ENCODE measurements at places on chromosomes 1 and 21.
A peak's percentile ranks its signal among the peaks of the same experiment; 100 is the strongest.

DNA sequence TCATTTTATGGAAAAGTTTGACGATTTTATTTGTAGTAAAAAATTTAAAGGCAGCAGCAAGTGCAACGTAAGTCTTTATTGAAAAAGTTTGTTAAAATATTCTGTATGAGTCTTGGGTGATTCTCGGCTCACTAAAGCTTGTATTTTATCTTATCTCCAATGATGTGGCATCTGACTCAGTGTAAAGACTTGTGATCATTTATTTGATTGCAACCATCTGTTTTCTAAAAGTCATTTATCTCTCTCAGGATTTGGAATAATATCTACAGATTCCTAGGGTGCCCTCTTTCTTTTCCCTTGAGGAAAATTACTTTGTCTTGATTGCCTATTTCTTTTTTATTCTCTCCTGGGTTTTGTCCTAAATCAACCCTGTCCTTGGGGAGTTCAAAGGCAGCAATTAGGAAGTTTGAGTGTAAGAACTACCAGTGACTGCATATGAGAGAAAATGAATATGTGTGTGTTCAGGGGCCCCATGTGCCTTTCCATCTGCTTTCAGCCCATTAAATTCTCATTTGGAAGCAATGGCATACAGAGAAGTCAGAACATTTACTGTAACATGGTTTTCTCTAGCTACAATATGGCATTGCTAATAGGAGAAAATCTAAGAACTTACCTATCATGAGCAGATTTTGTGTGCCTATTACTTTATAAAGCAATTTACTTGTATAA is 575.0 kb upstream of the CHRM3 start:
- DNase-seq, result no peak

GRCh38 chr1:22473952-22474351 is 22.3 kb downstream of the ZBTB40 start:
- DNase-seq, result peak; percentile 48

- no peak for DNase-seq
Measured at GRCh38 chr1:59063501-59063900, 233.4 kb upstream of the FGGY start.

DNA sequence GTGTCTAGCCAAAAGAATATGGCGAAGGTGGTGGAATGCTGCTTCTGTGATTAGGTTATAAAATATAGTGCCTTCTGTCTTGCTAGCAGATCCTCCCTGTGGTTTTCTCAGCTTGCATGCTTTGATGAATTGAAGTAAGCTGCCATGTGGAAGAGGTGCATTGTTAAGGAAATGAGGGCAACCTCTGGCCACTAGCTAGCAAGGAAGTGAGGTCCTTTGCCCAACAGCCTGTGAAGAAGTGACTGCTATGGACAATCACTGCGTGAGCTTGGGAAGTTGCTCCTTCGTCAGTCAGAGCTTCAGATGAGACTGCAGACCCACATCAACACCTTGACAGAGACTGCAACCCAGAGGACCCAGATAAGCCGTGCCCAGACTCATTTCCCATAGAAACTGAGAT is 109.4 kb downstream of the GIPC2 start:
- DNase-seq, result no peak

GRCh38 chr1:210477328-210477924 is 148.7 kb downstream of the HHAT start:
- DNase-seq, result no peak

DNA sequence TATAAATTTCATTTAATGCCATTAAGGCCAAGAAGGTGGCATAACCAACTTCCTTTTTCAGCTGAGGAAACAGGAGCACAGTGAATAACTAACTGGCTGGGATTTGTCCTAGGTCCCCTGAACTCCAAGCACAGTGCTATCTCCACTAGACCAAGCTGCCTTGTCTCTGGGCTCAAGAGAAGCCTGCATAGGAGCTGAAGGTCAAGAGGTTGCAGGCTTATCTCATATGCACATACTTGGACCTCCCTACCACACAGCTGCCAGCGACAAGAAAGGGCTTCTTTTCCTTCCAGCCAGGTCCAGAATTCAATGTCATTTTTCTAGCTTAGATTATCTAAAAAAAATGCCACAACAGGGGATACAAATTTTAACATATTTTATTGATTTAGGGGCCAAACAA is 27.1 kb downstream of the AK2 start:
- no peak for DNase-seq

GRCh38 chr1:234106032-234106431 is 201.6 kb downstream of the SLC35F3 start:
- DNase-seq, result no peak

DNA sequence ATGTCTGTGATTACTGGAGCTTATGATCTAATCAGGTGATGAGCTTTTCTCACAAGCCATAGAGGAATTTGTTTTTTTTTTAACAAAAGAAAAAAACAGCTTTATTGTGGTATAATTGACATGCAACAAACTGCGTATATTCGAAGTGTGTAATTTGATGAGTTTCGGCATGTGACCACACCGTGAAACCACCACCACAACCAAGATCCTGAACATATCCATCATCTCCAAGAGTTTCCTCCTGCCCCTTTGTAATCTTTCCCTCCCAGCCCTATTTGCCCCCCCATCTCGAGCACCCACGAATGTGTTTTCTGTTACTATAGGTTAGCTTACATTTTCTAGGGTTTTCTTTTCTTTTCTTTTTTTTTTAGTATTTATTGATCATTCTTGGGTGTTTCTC is 4.7 kb downstream of the PGBD2 start:
- no peak for DNase-seq

DNA sequence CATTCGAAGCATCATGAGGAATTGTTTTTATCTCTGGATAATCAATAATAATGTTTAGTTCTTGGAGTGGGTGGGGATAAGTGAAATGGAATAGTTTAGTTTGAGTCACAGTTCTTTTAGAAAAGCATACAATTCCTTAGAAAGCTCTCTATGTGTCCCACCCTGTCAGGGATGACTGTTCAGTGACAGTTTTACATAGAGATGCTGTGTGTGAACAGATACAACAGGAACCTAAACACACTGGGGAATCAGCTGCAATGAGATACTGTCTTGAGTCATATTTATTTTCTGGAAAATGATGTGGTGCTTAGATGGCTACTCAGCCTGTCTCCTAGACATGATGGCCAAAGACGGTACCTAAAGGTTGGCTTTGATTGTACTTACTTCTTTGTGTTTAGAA is 25.7 kb upstream of the CCDC190 start:
- DNase-seq, result no peak

DNA sequence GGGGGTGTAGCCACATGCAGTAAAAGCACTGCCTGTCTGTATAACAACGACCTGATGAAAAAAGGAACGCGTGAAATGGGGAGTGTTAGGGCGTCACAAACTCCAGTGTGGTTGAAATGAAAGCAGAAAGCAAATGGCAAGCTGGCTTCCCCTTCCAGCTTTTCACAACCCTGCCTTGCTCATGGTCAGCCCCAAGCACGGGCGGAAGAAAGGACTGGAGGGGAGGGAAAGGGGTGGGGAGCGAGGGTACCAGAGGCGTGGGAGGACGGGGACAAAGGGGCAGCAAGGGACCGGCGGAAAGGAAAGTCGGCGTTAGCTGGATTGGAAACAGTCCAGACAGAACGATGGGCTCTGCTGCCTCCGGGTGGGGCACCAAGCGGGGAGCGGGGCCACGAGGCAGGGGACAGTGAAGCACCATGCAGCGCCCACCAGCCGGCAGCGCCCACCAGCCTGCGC is 9.6 kb downstream of the VPS26C start:
- no peak for DNase-seq

GRCh38 chr1:184865831-184866230 is 108.5 kb downstream of the NIBAN1 start:
- DNase-seq, result no peak

- DNase-seq, result peak; percentile 17
Measured at GRCh38 chr1:118247593-118247992, 62.6 kb upstream of the SPAG17 start.

DNA sequence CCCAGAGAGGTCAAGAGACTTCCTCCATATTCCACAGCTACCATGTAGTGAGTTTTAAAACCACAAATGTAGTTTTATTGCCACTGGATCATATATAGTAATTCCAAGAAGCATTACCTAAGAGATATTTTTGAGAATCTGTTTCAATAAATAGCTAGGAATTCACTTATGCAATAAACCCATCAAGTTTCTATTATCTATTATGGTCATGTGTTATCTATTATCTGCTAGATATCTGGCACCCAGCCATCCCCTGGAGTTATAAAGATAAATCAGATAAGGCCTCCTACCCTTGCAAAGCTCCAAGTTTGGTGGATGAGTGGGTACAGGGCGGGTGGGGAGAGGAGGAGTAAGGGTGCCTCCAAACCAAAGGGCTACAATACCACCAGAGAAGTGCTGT is 10.3 kb upstream of the VWA5B1 start:
- DNase-seq, result no peak

DNA sequence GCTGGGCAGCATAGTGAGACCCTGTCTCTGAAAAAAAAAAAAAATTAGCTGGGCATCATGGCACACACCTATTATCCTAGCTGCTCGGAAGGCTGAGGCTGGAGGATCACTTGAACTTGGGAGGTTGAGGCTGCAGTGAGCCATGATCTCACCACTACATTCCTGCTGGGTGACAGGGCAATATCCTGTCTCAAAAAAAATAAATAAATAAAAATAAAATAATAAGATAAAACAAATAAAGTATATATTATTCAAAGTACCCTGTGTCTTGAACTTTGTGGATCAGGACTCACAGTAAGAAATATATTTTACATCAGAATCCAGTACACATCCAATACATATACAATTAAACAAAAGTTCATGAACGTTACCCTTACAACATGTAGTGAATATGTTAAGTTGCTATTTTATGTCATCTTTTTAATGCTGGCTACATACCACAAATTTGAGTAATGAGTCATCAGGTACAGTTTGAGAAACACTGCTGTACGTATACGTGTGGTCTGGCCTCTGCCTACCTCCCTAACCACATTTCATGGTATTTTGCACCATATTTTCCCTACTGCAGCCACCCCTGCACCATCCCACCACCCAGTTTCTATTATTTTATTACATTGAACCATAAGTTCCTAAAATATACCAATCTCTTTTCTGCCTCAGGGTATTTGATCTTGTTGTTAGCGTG is 4.4 kb downstream of the NME7 start:
- no peak for DNase-seq

GRCh38 chr1:66623812-66624211 is 89.9 kb downstream of the SGIP1 start:
- DNase-seq, result no peak

GRCh38 chr21:35565204-35565611 is 495.1 kb downstream of the SETD4 start:
- DNase-seq, result no peak

GRCh38 chr1:227432181-227432535 is 113.9 kb upstream of the CDC42BPA start:
- DNase-seq, result no peak

GRCh38 chr21:32101277-32101676 is 177.6 kb downstream of the MIS18A start:
- peak; percentile 89 for DNase-seq

DNA sequence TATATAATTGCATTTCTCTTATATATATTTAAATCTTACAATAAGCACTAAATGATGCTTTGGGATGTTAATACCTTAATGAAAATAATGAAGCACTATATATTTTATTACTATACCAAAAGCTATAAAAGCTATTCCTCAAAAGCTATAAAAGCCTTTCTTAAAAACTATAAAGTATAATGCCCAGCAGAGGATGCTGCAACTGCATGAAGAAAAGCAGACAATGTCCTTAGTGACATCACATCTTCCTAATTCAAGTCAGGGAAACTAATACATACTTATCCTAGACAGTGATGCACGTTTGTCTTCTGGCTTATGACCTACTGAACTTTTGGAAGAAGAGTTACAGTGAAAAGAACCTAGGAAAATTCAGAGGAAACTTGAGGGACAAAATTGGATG is 13.6 kb upstream of the C1orf185 start:
- DNase-seq, result no peak

DNA sequence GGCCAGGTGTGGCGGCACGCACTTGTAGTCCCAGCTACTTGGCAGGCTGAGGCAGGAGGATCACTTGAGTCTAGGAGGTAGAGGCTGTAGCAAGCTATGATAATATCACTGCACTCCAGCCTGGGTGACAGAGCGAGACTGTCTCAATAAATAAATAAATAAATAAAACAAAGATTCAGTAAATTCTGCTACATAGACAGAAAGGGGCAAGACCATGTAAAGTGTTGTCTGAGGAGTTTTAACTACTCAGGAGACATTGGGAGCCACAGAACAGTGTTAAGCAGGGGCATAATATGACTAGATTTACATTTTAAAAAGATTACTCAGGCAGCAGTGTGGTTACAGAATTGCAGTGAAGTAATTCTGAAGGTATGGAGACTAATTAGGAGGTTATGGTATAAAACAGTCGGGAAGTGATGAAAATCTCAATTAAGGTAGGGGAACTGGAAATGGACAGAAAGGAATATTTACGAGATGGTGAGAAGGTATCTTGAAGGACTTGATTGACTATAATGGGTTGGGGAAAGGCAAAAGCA is 94.7 kb downstream of the ATP1B1 start:
- no peak for DNase-seq

GRCh38 chr1:115237507-115237906 is 100.5 kb downstream of the NGF start:
- no peak for DNase-seq

DNA sequence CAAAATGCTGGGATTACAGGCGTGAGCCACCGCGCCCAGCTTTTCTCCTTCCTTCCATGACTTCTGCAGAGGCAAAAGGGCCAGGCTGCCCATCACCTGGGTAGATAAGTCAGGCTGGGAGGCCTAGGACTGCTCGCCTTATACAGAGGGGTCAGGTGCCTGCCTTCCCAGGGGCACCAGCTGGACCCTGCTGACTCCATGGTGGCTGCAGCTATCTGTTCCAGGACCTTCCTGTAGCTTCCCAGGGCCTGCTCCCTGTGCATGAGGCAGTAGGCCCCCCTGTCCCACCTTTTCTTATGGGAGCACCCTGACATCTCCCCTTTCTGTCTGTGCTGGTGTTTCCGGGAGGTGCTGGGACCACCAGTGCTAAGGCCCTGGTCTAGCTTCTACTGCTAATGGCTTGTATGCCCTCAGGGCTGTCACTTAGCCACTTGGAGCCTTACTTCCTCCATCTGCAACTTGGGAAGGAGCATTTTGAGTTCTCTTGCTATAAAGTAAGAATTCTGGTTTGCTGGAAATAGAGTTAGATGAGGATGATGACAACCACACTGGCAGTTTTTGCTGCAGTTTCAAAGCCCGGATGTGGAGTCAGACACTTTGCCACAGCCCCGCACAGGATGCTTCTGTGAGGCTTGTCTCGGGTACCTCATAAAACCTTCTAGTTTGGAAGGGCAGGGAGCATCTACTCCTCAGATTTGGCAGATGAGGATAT is 14.4 kb downstream of the SOX13 start:
- DNase-seq, result no peak

DNA sequence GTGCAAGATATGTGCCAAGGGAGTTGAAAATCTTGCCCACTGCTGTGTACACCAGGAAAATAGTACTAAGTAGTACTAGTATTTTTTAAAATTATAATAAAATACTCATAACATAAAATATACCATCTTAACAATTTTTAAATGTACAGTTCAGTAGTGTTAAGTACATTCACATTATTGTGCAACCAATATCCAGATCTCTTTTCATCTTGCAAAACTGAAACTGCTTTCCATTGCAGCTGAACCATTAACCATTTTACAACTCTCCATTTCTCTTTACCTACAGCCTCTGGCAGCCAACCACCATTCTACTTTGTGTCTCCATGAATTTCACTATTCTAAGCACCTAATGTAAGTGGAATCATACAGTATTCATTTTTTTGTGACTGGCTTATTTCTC is 19.3 kb upstream of the RAB3GAP2 start:
- no peak for DNase-seq

- no peak for DNase-seq
Measured at GRCh38 chr1:13733711-13734110, 33.7 kb downstream of the PRDM2 start.

Data from NCI-H524 (cell line).